ENCODE measurements at places on chromosomes 3 and 15.
A peak's percentile ranks its signal among the peaks of the same experiment; 100 is the strongest.

- DNase-seq = no peak
These were observed 197.7 kb downstream of the CD47 start for GRCh38 chr3:107892955-107893624.

DNA sequence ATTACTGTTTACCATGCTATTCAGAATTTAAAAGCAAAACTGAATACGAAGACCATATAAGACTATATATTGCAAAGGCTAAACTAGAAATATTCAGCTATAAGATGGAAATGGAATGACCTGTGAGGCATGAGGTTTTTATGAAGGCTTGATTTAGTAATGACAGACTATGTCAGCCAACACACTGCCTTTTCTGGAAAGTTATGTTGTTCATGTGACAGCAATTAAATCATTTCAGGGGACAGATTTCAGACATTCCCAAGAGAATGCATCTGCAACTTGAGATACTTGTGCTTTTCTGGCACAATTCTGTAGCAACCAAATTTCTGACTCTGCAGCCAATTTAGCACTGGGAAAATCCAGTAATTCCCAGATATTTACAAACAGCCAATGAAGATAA lies 8.6 kb upstream of the GATM start:
- no peak for DNase-seq

- DNase-seq = no peak
These were observed 704.1 kb upstream of the SGO1 start for GRCh38 chr3:20890111-20890519.

DNA sequence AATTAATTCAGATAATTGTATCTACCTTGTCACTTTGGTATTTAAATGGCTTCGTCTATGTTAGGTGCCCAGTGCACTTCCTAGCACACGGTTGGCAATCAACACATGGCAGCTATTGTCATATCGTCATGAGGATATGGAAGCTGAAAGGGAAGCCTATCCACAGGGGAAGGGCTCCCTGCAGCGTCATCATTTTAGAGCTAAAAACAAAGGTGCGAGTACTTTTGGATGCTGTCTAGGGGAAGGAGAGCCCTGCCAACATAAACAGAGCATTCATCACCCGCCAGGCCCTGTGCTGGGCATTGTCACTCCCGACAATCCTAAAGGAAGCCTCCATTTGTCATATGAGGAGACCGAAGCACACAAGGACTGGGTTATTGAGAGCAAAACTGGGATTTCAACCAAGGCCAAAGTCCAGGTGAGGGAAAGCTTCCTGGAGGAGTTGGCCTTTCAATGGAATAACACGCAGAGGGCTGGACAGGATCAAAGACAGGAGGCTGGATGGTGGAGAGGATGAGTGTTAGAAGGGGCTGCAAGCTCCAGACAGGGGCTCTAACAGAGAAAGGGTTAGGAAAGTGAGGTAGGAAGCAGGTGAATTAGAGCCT lies 8.0 kb upstream of the PARL start:
- no peak for DNase-seq

GRCh38 chr3:10263646-10264363 lies 15.5 kb downstream of the TATDN2 start:
- no peak for DNase-seq

GRCh38 chr3:126347543-126348161 lies 9.6 kb downstream of the KLF15 start:
- DNase-seq = no peak

- DNase-seq = no peak
These were observed 80.9 kb downstream of the THBS1 start for GRCh38 chr15:39661776-39662175.

DNA sequence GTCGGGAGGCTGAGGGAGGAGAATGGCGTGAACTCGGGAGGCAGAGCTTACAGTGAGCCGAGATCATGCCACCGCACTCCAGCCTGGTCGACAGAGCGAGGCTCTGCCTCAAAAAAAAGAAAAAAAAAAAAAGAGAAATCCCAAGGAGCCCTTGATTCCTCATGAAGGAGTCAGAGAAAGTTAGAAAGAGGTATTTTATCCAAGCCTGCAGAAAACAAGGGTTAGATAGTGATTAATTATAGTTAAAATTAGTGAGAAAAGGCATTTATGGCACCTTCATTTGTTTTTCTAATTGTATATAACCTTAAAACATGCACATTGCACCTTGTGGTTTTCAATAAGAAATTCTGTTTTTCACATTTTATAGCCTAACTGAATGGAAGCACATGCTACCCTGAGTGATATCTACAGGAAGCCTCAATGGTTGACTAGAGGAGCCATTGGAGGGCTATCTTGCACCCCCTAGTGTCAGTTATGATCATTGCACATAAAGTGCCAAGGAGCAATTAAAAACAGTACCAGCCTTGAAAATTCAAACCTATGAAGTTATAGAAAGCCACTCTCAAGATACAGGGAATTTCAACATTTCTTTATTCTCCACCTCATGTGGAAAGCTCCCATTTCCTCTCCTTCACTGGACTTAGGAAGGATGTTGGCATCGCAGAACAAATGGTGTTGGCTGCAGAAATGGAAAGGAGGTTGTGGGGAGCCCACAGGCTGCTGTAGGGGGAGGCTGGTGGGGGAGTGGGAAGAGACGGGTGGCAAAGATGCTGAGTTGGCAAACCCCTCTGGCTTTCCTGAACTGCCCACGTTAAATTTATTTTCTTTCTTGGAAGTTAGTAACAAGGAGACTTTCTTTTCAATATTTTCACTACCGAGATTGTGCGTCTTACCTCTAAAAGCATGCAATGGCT lies 48.5 kb downstream of the ITGA11 start:
- DNase-seq = peak; percentile 13

DNA sequence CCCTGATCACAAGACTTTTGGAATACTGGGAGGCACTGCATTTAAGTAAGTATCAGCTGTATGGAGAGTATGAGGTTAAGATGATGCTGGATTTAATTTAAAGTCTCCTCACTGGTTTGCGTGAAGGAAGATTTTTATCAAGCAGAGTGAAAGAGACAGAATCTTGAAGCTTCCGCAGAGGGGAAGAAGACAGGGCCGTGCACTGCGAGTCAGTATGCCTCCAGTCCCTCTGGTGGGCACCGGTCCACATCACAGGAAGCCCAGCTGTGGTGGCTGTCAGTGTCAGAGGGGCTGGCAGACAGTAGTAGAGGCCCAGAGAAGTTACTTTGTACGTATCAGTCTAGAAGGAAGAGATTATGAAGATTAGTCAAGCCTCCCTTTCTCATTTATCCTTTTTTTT lies 379.0 kb upstream of the TPRG1 start:
- DNase-seq = no peak

GRCh38 chr3:112407214-112407887 lies 74.4 kb downstream of the CD200 start:
- DNase-seq = no peak

- no peak for DNase-seq
These were observed 190.7 kb downstream of the LSAMP start for GRCh38 chr3:116254541-116254940.

GRCh38 chr3:16151109-16151508 lies 23.4 kb upstream of the GALNT15 start:
- DNase-seq = no peak

- peak; percentile 70 for DNase-seq
These were observed 40.2 kb downstream of the IDH2 start for GRCh38 chr15:90062023-90062442.
